ENCODE measurements at places on chromosomes 2 and 18.
A peak's percentile ranks its signal among the peaks of the same experiment; 100 is the strongest.

DNA sequence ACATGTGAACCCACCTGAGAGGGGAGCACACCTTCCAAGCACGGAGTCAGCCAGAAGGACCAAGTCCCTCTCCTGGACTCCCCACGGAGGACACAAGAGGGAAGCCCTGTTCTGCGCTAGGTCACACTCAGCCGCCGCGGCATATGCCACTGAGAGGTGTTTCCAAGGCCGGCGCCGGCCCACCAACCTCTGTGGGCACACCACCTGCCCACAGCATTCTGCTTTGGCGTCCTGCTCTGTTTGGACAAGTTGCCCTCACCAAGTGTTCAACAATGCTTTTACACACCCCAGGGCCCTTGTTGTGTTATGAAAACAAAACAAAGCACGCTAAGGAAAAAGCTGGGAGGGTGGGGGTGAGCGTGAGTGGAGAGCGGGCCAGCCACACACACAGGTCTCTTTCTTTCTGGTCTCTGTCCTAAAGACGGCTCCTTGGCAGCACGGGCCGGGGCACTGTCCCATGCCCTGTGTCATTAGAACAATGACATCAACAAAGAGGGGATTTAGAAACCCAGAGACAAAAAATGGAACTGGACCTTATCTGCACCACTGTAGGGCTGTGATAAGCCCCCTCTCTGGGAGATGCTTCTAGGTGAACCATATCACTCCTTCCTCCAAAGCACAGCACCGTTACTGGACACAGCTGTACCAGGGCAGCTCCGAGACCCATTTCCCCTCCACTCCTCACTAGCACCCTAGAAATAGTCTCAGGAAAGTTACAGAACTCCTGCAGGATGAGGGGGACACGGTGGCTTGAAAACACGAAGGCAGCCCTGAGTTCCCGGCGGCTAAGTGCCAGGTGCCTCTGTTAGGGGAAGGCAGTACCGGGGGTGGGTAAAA lies 17.0 kb downstream of the SMAD7 start:
- DNase-seq, result no peak

DNA sequence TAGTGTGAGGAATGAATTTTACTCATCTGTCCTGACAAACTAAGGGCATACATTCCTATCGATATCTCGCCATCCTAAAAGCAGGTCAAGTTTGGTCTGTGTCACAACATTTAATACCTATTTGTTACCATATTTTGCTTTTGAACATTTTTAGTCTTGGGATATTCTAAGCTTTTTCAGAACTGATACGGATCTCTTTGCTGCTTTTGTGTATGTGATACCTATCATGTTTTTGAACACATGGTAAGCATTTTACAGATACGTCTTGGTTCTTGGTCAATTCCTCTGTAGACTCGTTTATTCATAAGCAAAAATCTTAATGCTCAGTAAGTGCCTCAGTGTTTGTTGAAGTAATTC lies 592 bp downstream of the ZNF397 start:
- no peak for DNase-seq

- DNase-seq, result no peak
These were observed 6.6 kb downstream of the RIT2 start for GRCh38 chr18:43108882-43109281.

DNA sequence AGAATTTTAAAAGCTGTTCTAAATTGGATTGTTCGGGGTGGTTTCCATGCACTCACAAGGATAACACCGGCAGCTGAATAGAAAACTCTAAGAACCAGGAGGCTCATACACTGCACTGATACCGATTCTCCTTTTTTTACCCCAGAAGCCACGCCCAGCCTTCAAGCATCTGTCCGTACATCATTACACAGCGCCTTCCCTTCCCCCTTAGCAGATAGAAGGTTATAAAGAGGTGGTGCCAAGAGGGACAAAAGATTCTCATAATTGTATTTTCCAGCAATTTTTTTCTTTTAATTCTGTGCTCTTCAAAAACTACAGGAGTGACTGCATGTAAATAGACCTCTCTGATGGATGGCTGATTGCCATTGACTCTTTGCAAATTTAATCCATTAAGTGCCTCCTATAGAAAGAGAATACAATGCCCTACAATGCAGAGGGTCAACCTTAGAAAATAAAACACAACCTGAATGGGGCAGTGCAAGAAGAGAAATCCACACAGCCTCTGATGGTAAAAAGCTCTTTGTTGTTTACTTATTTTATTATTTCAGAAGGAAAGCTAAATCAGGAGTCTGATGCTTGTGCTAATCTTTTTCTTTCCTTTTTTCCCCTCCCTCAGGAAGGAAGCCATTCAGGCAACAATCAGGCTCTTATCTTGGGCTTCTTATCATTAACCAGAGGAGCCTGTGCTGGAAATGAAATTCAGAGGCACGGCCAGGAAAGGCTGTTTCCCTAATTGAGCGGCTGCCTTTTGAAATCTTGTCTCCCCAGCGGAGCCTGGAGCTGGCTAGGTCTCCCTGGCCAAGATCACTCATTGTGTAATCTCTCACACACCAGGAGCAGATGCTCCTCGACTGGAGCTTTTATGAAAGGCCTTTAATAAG lies 198.9 kb upstream of the NABP1 start:
- no peak for DNase-seq

- no peak for DNase-seq
These were observed 12.0 kb upstream of the ARHGAP15 start for GRCh38 chr2:143117225-143117624.

GRCh38 chr2:197460649-197461048 lies 7.3 kb downstream of the COQ10B start:
- no peak for DNase-seq

DNA sequence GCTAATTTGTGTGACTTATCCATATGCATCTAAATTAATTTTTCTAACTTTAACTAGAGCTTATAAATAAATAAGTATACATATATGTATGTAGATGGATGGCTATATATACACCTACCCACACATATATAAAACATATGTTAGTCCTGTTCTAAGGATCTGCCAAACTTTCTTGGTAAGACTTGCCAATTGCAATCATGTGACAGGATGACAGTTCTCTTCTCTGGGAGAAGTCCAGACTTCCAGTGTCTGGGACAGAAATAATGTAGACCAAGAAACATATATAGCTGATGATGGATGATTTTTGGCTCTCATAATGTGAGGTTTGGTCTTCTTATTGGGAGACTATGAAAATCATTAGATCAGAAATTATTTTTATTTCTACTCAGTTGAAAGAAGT lies 30.6 kb upstream of the NR4A2 start:
- DNase-seq, result no peak

GRCh38 chr2:229714080-229714735 lies at the start of gene DNER:
DNER (minus strand) TSS chr2:229714555; CDS start chr2:229714423, 132 bp downstream.
- DNase-seq, result no peak

- no peak for DNase-seq
These were observed 2.4 kb downstream of the NUP35 start for GRCh38 chr2:183126635-183127034.

- DNase-seq, result no peak
These were observed 86.5 kb downstream of the STRADB start for GRCh38 chr2:201538025-201538424.

DNA sequence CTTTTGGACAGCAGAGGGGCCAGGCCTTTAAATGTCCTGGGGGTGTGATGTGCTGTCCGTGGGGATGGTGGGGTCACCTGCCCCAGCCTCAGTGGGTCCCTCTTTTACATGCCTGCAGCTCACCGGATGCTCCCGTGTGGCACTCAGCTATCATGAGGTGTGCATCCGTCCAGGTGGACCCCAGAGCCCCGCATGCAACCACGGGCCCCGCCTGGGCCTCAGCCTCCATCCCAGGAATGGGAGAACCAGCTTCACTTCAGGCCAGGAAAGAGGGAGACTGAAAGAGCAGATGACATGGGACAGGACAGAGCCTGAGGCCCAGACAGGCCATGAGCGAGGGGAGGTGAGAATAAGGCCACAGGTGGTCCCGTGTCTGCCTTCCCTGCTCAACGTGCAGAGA lies 37.5 kb downstream of the RAMP1 start:
- DNase-seq, result no peak

DNA sequence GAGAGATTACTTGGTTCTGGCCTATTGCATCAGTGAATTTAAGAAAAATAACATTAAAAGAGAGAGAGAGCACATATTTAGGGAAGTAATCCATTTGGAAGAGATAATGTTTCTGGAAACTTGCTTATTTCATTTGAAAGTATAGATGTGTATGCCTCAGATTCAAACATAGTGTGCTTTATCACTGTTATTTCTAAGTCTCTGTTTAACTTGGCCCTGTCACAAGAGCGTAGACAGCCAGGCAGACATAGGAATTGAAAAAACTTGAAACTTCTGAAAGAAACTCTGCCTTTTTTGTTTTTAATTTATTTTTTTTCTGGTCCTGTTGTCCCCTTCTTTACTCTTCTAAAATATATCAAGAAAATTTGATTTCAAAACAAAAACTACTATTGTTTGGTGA lies 849.1 kb downstream of the CNTNAP5 start:
- no peak for DNase-seq

DNA sequence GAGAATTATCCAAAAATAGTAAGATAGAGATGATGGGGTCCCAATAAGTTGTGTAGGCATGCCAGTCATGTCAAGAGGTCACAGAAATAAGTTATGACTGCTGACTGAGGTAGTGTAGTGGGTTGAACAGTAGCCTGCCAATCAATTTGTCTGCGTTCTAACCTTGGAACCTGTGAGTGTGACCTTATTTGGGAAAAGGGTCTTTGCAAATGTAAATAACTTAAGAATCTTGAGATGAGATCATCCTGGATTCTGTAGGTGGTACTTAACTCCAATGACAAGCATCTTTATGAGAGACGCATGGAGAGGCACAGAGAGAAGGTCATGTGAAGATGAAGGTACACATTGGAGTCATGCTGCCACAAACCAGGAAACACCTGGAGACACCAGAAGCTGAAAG lies 31.0 kb downstream of the ACVR1 start:
- no peak for DNase-seq

- no peak for DNase-seq
These were observed 40.2 kb downstream of the CWC22 start for GRCh38 chr2:179966778-179967394.

- no peak for DNase-seq
These were observed 1223.1 kb upstream of the ZEB2 start for GRCh38 chr2:145743011-145743410.

DNA sequence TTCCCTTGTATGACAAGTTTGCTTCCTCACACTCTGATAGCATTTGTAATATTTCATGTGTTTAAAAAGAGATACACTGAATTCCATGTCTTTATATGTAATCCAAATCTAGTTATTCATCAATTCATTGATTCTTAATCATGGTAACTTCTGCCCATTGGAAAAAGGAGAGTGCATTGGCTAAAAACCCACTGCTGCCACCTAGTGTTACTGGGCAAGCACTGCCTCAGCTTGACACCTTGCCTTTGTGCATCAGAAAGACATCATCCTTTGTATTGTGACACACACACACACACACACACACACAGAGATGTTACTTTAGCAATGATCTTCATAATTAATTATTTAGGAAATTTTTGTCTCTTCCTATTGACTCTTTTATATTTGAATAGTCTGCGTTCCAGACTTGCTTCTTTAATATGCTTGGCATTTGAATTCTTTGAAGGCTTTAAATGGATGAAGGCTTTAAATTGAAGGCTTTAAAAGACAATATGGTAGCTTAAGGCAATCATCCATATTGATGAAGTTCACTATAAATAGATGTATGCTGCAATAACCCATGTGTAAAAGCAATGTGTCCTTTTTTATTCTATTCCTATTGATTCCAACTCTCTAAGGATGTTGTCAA lies 414.2 kb upstream of the CHST9 start:
- no peak for DNase-seq

DNA sequence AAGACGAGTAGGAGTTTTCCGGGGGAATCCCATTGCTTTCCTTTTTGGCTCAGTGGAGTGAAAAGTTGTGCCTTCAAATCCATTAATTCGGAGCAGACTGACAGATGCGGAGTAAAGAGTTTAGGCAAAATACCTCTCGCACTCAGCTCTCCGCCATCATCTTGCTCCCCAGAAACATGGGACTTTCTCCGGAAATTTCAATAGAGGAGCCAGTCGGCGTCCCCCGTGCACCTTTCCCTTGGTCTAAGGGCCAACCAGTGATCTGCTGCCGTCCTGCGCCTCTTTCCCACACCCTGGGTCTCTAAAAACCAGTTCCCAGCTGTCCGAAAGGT lies 318 bp downstream of the TYW5 start:
- no peak for DNase-seq

DNA sequence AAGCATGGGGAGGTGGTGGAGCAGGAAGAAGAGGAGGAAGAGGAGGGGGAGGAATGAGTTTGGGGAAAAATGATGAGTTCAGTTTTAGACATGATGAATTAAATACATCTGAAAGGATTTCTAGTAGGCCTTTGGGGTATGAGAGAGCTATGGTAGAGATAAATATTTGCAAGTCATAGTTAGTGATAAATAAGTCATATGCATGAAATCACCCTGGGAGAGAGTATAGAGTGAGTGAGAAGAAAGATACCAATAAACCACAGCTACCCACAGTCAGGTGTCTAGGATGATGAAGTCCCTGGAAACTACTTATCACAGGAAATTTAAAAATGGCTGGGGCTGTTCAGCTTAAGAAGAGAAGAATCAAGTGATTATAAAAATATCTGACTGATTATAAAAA lies 240.5 kb downstream of the RDH14 start:
- DNase-seq, result no peak

DNA sequence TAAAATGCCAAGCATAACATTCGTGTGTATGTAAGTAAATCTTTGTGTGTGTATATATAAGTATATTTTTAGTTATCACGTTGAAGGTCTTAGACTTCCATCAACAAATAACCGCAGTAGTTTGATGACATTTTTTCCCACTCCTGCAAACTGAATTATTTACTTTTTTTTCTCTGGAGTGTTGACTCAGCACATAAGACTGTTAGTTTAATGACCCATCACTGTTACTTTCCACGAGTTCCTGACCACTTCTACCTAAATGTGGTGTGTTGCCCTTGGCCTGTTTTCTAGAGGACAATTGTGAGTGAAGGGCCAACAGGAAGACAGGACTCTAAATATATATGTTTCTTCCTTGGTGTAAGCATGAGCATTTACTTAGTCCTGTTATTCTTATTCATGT lies 71.3 kb upstream of the TXNDC2 start:
- DNase-seq, result no peak

- DNase-seq, result peak; percentile 11
These were observed 1.3 kb upstream of the DPYSL5 start for GRCh38 chr2:26846334-26847306.

DNA sequence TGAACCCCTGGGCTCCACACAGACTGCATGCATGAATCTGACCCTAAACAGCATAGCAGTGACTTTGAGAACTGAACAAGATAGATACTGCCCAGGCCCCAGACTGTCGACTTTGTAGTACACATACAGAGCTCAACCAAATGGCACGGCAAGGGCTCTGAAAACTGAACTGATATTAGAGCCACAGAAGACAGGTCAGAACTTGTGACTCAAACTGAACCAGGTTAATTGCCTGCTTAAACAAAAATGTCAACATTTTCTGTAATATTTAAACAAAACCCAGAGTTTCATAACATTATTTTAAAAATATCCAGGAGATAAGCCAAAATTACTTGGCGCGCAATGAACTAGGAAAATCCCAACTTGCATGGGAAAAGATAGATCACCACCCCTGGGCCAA lies 260.3 kb downstream of the TPGS2 start:
- DNase-seq, result no peak

GRCh38 chr2:239259603-239260298 lies 141.1 kb downstream of the HDAC4 start:
- no peak for DNase-seq

All from stimulated activated CD8-positive, alpha-beta memory T cell treated with anti-CD3 and anti-CD28 coated beads, Interleukin-4, amount 100 ng/mL, for 4 hours (primary cell).